ENCODE measurements at places on chromosomes 5 and 9.

DNA sequence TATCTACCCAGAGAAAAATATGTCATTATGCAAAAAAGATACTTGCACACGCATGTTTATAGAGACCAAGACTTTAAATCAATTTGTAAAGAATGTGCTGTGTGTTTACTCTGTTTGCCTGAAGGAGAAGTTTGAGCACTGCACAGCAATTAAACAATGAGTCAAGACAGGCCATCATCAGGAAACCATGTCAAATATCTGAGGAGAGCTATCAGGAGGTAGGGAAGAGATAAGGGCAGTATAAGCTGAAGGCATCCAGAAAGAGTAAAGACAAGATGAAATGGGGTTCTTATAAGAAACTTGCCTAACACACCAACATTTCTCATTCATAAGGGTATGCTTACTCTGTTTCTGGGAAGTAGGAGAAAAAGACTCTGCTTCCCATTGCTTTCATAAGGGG lies 405.8 kb upstream of the PTGER4 start:
- DNase-seq, result no peak

DNA sequence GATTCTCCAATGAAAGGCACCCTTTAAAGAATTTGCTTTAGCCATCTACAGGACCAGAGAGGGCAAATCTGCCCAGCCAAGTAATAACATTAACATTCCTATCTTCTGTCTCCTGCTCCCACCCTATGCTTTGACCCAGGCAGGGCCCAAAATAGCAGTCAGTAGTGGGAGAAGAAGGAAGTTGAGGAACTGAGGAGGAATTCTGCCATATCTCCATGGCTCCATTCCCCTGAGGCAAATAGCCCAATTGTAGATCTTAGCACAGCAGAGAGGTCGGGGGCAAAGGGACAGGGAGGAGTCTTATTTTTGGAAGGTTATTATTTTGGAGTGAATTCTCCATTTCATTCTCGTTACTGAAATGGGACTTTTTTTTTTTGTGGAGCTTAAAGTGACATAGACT lies 111.1 kb upstream of the IFNK start:
- no peak for DNase-seq

DNA sequence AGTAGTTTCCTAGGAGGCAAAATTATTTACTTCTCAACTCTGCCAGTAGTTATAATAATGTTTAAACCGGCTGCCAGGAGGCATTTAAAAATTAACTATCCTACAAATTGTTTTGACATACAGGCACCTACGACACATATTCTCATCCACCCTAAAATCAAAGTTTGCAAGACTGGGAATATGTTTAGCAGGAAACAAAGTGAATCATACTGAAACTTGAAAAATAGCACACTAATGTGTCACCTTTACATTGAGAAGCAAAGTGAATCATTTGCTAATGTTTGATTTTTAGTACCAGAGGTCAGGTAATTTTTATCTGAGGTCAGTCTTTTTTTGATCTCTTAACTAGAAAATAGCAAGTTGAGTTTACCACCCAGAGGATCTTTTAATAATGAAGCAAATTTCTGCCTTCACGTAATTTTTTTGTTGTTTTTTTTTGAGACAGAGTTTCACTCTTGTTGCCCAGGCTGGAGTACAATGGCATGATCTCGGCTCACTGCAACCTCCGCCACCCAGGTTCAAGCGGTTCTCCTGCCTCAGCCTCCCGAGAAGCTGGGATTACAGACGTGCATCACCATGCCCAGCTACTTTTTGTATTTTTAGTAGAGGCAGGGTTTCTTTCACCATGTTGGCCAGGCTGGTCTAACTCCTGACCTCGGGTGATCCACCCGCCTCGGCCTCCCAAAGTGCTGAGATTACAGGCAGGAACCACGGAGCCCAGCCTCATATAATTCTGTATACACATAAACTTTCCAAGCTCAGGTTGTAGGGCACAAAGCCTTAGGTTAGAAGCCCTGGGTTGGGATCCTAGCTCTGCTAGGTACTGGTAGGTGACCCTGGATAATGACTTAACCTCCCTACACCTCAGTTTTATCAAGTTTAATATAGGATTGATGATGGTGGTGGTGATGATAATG lies 124.3 kb downstream of the UGCG start:
- DNase-seq, result no peak

- peak; percentile 82 for DNase-seq
Observed at GRCh38 chr9:137679249-137679648, 60.4 kb downstream of the EHMT1 start.

- DNase-seq, result no peak
Observed at GRCh38 chr5:6373081-6373846, 5.1 kb downstream of the MED10 start.

GRCh38 chr9:131076347-131077195 lies 19.8 kb upstream of the AIF1L start:
- no peak for DNase-seq

GRCh38 chr5:74648835-74649293 lies 8.3 kb upstream of the ENC1 start:
- DNase-seq, result peak; percentile 81

- DNase-seq, result no peak
Observed at GRCh38 chr9:117304549-117304948, 110.3 kb downstream of the ASTN2 start.

GRCh38 chr9:87676976-87677775 lies 48.7 kb upstream of the CTSL start:
- no peak for DNase-seq

DNA sequence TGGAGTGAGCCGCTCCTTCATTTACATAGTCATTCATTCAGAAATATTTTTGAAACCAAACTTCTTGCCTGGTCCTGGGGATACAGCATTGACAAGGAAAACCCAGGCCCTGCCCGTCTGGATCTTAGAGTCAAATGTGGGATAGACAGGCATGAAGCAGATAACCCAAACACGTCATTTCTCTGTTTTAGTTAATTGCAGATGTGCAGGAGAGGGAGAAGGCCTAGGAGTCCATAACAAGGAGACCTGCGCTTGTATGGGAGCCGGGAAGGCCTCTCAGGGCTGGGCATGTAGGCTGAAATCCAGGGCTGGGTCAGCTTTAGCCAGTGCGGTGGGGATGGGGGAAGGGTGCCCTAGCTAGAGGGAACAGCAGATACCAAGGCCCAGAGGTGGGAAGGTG lies 43.3 kb downstream of the PRRX2 start:
- no peak for DNase-seq

GRCh38 chr9:76302947-76303550 lies 91.2 kb downstream of the RFK start:
- peak; percentile 71 for DNase-seq

DNA sequence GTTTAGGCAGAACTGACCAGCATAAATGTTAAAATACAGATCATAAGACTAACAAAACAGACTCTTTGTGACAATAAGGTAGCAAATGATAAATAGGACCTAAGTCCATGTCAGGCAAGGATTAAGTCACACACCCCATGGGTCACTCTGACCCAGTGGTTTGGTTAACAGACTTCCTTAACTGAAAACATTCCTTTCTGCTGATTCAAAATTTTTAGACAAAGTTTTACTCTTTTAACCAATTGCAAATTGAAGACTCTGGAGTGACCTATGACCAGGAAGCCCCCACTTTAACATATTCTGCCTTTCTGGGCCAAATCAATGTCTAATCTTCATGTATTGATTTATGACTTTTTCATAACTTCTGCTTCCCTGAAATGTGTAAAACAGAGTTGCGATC lies 4.9 kb upstream of the NXNL2 start:
- no peak for DNase-seq

DNA sequence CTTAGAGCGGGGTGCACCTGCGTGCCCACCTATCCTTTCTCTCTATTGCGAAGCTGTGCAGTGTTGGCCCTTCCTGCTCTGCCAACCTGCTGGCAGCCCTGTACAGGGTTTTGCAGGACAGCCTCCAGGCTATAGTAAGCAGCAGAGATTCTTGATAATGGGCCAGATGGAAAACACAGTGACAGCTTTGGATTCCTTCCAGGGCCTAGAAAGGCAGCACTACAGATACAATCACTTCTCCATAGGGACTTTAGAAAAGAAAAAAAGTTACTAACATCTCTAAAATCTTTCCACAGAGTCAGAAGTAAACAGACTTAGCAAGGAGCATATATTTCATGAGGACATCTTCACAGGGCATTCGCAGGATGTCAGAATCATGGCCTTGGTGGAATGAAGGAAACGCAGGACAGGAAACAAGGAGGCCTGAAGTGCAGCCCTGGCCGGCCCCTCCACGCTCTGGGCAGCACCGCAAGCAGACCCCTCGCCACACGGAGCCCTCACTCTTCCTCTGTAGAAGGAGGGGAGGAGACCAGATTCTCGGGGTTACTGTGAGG lies 172.1 kb upstream of the GAS1 start:
- DNase-seq, result no peak

GRCh38 chr9:38288502-38288901 lies 104.0 kb upstream of the ALDH1B1 start:
- DNase-seq, result no peak

DNA sequence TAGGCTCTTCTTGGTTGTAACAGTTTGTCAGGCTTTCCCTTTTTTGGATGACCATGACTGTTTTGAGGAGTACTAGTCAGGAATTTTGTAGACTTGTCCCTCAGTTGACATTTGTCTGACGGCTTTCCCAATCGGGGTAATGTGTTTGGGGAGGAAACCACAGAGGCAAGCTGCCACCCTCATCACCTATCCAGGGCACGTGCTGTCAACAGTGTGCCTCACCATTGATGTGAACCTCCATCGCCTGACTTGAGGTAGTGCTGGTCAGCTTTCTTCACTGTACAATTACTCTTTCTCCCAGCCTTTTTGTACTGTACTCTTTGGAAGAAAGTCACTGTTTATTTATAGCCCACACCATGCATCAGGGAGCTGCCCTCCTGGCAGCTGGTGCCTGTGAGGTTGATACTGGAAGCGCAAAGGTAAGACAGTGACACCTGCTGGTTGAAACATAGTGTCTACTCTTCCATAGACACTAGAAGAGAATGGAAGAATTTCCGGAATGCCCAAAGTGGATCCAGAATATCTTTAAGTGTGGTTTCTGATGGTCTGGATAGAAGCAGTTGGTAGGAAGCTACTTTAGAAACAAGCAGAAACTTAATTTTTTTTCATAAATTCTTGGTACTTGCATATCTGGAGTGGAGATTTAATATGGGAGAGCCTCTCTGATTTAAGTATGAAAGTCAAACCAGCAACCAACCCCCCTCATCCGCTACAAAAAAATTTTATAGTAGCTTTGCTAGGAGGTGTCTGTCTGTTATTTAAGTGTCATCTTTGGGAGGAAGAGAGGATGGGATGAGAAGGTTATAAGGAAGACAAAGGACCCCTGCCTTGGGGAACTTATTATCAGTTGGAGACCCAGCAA lies 69.3 kb downstream of the SNX30 start:
- peak; percentile 76 for DNase-seq

- peak; percentile 59 for DNase-seq
Observed at GRCh38 chr5:141915881-141916336, 7.8 kb upstream of the DELE1 start.

- no peak for DNase-seq
Observed at GRCh38 chr5:22521521-22521920, 331.6 kb downstream of the CDH12 start.

- no peak for DNase-seq
Observed at GRCh38 chr5:177378884-177379883, 5.0 kb upstream of the SLC34A1 start.

DNA sequence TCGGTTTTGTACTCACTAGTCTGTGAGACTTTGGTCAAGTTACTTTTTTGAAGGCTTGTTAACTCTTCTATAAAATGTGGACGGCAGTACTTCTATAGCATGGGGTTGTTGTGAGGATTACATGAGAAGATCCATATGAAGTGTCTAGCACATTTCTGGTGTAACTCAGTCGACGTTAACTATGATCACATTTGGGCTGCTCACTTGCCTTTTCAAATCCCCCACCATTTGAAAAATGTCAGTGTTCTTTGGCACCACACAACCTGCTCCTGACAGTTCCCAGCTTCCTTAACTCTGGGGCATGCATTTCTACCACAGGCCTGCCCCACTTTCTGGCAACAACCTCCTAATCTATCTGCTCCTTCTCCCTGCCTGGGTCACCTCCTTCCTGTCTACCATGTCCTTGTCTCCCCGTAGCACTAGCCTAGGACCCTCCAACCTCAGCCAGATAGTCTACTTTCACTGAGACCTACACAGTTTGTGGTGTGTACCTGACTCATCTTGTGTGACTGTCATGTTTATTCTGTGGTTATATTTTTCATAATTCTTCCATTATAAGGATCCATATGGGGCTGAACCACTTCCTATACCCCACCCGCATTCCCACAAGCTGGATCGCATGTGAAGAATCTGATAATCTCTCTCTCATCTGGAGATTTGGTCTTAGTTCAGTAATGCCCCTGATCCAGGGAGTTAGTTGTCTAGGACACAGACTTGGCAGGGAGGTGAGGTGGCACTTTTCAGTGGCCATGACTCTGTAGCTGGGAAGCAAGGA lies 30.2 kb upstream of the BASP1 start:
- DNase-seq, result no peak

DNA sequence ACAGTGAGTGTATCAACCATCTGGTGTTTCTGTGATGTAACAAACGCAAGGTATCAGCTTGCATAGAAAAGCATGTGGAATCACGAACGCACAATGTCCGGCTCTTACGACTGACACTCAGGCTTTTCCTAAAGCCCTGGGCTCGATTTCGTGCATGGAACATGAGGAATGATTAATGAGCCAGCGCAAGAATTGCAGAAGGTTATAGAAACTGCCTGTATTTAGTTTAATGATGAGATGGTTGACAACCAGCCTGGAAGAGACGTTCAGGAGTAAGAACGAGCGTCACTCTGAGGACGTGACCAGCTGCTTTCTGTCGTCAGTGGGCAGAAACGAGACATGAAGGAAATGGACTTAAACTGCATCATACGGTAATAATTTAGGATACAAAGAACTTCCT lies 497.6 kb downstream of the IRX1 start:
- DNase-seq, result no peak

DNA sequence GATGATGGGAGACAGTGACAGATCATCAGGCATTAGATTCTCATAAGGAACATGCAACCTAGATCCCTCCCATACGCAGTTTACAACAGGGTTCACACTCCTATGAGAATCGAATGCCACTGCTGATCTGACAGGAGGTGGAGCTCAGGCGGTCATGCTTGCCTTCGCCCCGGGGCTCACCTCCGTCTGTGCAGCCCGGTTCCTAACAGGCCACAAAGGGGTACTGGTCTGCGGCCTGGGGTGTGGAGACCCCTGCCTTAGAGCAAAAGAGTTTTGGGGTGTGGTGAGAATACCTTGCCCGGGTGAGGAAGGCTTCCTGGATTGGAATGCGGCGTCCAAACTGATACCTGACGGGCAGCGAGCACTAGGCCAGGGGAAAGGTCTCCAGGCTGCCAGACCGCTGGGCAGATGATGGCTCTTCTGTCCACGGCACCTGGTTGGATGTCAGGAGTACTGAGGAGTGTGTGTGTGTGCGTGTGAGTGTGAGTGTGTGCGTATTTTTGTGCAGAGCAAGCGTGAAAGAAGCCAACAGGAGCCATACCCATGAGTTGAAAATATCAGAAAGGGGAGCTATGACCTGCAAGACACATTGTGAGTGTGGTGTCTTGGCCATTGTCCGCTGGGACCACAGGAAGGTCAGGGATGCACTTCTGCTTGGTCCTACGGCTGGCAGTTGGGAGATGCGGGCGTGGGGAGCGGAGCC lies 55.4 kb downstream of the ACER2 start:
- no peak for DNase-seq
